ENCODE measurements at places on chromosomes 1 and 21.

DNA sequence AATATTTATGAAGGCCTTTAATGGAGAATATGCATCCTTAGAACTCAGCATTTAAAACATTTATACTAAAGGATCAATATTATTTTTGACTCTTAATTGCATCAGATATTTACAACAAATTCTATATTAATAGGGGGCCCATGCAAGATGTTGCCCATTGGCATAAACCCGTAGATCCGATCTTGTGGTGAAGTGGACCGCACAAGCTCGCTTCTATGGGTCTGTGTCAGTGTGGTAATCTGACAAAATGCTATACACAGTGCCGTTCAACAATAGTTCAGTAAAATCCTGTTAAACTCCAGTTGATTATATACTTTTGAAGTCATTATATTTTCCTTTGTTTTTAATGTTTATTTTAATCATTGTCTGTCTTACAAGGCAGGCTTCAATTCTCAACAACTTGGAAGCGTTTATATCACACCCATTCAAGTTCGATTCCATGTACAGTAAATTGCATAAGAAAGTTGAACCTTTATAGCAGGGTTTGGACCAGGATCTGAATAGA lies 809.2 kb downstream of the USP25 start:
- DNase-seq: no peak

DNA sequence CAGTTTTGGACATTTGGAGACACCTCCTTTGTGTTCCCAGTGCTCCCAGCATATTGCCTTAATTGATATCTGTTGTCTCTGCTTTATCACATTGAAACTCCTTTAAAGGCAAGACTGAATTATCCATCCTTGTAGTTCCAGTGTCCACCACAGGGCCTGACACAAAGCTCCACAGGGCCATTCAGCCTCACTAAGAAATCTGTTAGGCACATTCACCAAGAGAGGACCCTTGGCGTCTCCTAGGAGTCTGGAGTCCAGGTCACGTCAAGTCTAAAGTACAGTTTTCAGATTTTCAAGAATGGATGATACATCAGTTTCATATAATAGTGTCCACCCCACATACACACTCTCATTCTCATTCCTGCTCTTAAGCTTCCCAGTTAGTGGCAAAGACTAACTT lies 4.8 kb downstream of the ACP6 start:
- DNase-seq: no peak

DNA sequence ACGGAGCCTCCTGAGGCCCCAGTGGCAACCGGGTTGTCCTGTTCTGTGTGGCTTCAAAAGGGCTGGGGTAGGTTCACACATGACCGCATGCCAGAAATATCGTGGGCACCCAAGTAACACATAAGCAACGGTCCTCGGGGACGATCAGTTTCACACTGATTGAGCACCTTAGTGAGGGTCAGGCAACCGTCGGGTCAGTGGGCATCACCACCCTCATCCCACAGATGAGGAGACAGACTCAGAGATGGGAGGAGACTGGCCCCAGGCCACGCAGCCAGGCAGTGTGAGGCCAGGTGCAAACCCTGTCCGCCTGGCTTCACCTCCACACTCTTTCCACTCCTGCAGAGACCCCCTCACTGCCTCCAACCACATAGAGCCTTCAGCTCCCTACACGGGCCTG lies 309.8 kb downstream of the MATN1 start:
- DNase-seq: no peak

- no peak for DNase-seq
These were observed 373.0 kb upstream of the ADAMTS5 start for GRCh38 chr21:27339902-27340301.

GRCh38 chr1:22670352-22670975 lies 17.4 kb downstream of the C1QB start:
- DNase-seq: no peak

DNA sequence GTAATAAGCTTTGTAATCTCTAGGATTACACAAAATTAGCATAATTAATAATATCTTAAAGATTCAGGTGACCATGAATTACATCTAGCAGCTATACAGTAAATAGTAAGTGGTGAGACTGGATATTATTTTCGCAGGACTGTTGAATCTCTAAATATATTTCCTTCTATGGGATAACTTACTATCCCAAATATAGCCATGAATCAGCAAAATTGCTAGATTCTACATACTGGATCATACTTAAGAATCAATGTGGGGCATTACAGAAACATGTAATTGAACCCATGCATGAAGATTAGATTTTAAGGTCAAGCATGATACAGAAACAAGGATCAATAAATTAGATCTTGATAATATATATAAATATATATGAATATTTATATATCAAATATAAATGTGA lies 1203.4 kb downstream of the BRINP3 start:
- no peak for DNase-seq

- DNase-seq: no peak
These were observed 40.9 kb downstream of the SYT6 start for GRCh38 chr1:114112775-114113174.

GRCh38 chr21:32215306-32215685 lies 63.6 kb downstream of the MIS18A start:
- no peak for DNase-seq

DNA sequence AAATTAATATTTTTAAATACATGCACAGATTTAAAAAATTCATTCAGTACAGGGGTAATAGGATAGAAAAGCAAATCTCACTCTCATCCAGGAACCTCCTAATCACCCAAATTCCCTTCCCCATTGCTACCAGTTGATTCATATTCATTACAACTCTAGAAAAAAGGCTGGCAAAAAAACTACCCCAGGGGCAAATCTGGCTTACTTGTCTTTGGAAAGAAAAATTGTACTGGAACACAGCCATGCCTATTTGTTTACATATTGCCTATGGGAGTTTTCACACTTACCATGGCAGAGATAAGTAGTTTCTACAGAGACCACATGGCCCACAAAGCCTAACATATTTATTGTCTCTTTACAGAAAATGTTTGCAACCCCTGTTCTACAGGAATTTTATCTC lies 8.9 kb upstream of the RBM34 start:
- DNase-seq: no peak

- DNase-seq: no peak
These were observed 285.2 kb downstream of the PCP4 start for GRCh38 chr21:40152476-40152875.

DNA sequence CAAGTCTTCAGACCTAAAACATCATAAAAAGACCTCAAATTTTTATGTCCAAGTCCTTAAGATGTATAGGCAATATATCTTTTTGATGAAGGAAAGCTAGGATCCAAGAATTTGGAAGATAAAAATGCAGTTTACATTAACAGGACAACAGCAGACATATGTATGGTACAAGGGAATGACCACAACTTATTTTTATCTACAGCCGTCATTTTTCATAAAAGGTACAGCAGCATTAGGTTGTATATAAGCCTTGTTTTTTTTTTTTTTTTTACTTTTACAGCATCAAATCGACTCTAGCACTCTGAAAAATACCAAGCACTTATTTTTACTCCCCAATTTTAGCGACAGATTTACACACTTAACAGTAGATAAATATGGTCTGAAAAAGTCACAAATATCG lies 1.3 kb downstream of the SRSF10 start:
- no peak for DNase-seq

DNA sequence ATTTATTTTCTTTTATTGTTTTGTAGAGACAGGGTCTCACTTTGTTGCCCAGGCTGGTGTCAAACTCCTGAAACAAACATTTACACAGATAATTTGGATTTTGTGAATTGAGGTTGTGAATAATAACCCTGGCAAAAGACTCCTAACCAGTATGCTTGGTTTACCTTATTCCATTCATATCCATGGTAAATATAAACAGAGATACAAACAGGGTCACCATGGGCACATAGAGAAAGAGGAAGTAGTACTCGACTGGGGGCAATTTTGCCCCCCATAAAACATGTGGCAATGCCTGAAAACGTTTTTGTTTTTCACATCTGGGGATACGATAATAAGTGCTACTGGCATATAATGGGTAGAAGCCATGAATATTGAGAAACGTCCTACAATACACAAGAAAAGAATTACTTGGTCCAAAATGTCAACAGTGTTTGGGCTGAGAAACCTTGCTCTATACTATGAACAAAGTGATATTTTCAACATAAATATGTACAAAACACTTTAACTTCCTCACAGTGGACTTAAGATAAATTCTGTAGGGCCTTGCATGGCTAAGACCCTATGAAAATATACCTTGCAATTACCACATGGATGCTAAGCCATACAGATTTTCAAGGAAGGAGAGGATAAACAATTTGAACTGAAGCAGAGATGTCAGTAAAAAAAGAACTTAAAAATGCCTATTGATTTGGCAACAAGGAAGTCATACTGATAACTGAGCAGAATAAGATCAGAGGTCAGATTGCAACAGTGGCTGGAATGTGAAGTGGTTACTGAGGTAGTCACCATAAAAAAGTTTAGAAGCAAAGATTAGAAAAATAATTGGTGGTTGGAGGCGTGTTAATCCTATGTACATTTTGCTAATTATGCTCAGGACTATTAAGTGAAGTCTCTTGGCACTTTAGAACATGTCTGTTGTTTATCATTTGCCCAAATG lies 27.4 kb upstream of the ASPM start:
- no peak for DNase-seq

DNA sequence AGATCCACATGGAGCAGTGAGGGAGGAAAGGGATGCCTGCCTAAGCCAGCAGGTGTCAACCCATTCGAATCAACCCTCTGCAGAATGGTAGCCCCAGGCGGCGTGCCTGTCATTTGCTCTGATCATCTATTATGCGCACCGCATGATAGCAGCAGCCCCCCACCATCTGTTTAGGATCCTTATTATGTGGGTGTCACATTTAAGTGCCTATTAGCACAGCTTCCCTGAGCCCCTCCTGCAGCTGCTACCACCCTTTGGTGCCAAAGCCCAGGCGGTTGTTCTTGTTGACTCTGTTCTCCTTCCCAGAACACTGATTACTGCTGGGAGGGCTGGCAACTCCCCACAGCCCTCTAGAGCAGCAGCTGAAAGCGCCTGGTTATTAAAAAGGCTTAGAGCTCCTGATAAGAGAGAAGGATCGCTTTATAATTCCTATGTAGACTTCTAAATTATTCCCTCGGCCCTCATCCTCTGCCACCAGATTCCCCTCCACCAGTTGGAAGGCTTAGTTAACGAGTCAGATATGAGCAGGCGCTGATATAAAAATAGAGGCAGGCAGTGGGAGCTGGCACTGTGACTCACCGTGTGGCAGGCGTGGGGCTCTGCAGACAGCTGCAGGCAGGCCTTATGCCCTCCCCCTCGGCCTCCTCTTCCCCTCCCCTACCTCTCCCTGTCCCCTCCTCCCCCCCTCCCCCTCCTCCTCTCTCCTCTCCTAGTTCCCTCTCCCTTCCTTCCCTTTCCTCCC lies 23.0 kb downstream of the ACTA1 start:
- no peak for DNase-seq

GRCh38 chr1:98406352-98407088 lies 255.0 kb upstream of the SNX7 start:
- DNase-seq: no peak

DNA sequence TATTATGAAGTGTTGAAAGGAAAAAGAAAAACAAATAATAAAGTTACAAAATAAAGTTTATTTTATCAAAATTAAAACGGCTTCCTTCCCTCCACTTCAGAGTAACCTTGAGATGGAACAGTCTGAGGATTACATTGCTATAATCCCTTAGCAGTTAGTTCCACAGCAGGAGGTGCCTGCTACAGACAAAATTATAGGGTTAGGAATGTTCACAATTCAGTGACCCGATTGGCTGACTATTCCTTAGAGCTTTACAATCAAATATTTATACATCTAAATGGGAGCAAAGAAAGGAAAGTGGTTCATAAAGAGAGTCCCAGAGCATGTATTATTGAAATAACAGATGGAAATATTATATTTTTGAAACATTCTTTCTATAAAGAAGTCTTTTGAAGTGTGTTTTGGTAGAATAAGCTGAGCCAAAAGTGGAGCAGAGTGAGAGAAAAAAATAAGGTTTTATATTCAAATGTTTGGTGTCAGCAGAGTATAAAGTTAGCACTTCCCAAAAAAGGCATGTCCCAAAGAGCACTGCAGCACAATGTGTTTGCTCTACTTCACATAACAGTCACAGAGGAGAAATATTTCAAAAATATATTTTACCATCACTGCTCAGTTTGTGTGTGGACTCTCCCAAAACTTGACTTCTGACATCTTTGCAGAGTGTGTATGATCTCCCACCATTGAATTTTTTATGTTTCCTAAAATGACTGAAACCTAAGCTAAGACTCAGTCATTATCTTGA lies 71.4 kb upstream of the GORAB start:
- no peak for DNase-seq
